ENCODE measurements at places on chromosomes 16 and 17.

DNA sequence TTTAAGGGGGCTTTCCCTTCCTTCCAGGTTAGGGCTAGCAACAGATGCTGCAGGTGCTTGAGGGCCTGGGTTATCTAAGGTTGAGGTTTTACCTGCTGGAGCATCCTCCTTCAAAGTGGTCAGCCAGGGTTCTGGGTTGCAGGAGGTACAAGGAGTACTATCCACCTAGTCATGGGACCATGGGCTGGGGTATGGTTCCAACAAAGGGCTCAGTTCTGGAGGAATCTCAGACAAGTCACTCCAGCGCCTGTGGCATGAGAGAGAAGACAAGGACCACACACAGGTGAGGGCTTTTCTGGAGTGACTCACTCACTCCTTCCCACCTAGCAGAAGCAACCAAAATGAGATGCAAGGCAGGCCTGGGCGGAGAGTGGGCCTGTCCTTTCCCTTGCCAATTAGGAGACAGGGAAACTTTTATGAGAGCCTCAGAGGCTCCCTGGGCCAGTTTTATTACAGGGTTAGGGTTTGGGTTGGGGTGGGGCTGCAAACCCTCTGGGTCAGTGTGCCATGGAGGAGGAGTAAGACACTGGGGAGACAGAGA is 2.2 kb downstream of the MYO19 start:
- no peak for DNase-seq

DNA sequence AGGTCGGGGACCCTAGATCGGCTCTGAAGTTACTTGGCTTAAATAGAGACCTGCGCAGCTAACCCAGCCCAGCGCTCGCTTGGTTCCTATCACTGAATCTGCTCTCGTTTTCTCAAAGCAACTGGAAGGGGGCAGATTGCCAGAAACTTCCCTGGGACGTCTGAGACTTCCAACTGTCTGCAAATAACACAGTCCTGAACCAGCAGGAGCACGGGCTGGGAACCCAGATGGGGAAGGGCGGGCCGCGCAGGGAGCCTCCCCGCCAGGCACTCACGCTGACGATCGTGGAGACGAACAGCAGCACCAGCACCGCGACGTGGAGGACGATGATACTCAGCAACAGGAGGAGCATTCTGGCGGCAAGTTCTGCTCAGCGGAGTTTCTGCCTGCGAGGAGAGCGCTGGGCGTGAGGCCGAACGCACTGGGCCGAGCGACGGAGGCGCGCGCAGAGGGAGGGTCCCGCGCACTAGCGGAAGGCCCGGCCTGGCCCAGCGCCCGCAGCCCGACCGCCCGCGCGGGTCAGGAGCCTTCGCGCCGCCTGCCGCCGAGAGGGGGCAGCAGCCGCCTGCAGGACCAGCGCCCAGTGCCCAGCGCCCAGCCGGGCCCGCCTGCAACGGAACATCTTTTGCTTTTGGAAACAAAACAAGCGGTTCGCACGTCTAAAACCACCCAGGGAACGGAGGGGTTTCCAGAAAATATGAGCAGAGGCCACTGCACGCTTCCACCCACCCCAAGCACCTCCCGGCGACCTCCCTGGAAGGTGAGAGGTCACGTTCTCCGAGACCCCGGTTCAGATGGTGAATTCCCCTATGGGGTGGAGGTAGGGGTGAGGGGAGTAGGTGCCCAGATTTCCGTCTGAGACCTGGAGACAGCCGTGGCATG is 4.5 kb downstream of the PMP22 start:
- DNase-seq = peak; percentile 93

DNA sequence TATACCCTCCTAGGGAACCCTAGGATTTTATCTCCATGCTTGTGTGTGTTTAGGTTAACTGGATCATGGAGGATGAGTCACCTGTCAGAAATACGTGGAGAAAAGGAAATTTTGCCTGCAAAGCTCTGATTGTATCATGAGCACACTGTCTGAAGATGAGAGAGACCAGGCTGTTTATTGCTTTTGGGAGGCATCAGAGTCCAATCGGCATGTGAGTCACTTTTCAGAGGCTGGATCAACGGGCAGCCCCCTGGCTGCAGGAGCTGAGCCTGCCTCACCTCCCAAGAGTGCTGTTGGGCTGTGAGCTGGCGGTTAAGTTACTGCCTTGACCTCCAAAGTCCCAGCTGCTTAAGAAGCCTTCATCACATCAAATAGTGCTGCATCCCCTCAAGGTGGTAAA is 41.5 kb upstream of the MED9 start:
- no peak for DNase-seq

GRCh38 chr17:751269-752001 is 629 bp downstream of the GEMIN4 start:
- DNase-seq = no peak

GRCh38 chr17:60095830-60096229 is 17.1 kb upstream of the HEATR6 start:
- DNase-seq = no peak

DNA sequence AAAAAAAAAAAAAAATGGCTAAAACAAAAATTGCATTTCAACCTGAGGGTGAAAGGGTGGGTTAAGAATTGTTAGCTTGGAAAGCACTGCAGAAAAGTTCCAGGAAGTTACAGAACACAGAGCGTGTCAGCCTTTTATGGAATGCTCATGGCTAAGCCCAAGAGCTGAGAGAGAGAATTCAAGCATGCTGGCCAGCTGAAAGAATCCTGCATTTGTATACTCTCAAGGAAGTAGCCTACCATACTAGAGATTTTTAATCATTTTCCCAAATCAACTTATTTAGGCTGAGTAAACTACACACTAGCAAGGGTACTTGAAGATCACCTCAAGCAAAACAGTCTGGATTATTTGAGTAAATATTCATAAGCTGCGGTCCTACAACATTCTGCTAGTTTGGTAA is 153.9 kb downstream of the KCNJ2 start:
- no peak for DNase-seq

DNA sequence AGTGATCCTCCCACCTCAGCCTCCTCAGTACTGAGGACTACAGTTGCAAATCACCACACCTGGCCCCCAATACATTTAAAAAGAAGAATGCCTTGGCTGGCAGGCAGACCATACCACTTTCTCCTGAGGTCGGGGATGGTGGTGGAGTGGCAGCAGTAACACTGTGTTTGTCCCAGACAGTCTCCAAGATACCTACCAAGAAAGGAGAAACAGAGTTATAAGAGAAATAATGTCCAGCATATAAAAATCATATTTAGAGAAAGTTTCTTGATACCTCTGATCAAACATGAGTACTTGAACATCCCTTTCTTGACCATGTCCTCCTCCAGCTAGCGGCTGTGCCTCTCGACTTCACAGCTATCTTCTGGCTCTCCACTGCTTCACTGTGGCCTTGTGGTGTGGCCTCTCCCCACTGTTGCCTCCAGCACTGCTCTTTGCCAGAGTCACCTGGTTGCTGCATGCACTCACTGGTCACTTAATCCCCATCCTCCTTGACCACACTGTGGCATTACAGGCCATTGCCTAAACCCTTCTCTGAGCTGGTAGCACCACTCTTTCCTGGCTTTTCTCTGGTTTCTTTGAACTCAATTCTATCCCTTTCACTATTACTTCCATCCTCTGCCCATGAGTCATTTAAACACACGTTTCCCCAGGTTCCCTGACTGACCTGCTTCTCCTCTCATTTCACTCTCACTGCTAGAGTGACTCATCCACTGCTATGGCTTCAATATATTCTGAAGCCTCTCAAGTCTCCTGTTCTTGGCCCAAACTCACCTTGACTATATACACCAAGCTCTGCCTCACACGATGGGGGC is 45.2 kb downstream of the XPO6 start:
- no peak for DNase-seq

DNA sequence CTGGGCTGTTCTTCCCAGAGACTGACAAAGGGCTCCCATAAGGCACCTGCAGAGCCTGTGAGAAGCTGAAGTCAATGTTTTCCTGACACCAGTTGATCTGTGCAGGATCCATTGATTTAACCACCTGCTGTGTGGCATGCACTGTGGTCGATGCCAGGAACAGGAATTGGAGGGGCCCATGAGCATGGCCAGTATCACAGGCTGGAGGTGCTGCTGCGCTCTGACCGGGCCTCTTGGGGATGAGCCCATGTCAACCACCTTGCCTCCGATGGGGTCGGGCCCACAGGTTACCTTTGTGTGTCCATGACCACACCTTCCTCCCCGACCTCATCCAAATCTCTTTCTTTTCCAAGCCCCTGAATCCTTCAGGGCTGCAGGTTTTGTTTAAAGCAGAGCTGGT is 18.2 kb upstream of the STH start:
- DNase-seq = no peak

DNA sequence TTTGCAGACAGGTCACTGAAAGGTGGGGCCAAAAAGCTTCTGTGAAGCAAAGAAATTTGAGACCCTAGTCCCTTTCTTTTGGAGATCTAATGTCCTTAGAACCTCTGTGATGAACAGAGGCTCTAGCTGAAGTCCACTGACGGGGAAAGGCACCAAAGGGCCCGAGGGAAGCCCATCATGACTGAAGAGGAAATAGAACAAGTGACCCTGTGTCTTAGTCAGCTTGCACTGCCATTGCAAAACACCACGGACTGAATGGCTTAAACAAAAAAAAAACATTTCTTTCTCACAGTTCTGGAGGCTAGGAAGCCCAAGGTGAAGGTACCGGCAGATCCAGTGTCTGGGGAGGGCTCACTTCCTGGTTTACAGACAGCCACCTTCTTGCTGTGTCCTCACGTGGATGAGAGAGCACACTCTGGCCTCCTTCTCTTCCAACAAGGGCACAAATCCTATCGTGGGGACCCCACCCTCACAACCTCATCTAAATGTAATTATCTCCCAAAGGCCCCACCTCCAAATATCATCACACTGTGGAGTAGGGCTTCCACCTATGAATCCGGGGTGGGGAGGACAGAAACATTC is 24.3 kb upstream of the ASGR2 start:
- DNase-seq = no peak

DNA sequence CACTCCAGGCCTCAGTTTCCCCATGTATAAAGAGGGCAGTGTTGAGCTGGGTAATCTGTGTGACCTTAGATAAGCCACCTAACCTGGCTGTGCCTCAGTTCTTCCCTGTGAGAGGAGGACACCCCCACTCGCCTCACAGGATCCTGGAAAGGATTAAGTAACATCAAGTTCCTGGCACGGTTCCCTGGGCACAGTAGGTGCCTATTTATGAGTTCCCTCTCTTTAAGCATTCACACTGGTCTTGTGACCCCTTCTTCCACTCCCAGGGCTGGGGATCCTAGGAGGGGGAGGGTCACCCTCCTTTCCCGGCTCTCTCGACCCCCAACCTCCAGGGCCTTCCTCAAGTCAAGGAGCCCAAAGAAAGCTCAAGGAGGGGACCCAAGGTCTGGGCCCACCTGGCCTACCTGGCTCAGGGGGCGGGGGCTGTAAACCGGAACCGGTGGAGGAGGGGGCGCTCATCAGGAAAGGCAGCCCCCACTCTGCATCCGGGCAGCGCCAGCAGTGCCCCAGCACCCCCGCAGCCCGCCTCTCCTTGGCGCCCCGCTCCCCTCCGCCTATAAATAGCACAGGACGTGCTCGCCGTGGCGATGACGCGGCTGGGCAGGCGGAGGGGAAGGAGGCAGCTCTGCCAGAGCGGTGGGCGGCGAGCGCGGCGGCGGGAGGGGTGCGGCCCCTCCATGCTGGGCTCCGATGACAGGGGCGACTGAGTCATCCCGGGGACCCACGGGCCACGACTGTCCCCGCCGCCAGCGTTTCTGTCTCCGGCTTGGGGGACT is 9.4 kb downstream of the RPL19 start:
- DNase-seq = no peak

GRCh38 chr16:23847948-23848347 is 12.2 kb downstream of the PRKCB start:
- DNase-seq = no peak

DNA sequence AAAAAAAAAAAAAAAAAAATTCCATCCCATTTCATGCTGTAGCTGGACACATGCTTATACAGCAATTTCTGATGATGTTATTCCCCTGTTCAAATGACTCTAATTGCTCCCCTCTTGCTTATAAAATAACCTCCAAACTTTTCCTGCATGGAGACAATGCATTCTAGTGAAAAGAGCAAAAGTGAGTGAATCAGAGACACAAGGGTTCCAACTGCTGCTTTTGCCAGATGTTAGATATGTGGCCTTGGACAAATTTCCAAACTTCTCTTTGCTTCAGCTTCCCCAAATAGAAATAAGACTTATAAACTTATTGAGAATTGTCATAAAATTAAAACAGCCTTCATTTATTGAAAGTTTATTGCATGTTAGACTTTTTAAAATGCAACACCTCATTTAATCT is 65.0 kb upstream of the AXIN2 start:
- DNase-seq = peak; percentile 58

GRCh38 chr17:55961386-55961785 is 191.9 kb upstream of the ANKFN1 start:
- no peak for DNase-seq

DNA sequence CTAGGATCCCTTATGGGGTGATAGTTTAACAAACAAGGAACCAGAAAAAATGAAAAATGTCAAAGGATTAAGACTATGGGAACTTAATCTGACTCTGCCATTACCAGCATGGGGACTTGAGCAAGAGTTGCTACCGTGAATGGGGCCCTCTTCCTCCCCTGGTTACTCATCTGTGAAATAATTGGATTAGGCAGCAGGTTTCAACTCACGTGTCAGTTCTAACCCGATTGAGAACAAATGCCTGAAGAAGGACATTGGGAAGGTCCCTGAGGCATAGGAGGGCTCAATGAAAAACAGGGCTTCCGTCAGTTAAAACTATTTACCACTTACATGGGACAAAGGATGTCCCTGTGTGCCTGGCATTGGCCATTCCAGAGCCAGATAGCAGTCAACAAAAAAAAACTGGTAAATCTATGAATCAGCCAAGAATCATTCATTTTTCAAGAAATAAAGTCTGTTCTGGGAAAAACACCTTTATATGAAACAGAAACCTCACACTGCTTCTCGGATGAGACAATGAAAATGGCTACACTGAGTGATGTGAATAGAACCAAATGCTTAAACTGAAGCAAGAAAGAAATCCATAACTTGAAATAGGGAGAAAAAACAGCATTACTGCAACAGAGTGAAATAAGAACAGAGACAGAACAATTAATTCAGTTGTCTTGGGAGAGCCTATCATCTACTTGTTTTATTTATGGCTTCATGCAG is 104.3 kb downstream of the ADAMTS18 start:
- DNase-seq = no peak

- DNase-seq = no peak
These were observed 23.6 kb downstream of the CRISPLD2 start for GRCh38 chr16:84843149-84844048.

Data from muscle of arm (tissue), 14 donors.